Cardiac septum (tissue), 1 donor: ENCODE measurements at places on chromosomes 4 and X.

DNA sequence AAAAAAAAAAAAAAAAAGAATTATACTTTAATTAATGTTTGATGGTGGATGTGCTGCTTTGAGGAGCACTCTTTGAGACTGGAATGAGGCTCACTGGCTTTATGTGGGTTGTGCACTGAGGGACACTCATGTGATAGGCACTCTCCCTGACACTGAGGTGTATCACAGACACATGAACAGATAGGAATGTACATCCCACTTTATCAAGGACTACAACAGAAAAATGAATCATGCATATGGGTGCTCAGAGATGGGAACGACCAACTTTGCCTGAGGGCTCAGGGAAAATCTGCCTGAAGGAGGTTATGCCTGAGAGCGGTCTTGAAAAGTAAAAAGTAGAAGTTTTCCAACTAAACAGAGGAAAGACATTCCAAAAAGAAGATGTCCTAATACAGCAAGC is 97.7 kb upstream of the RBPJ start:
- DNase-seq: no peak

- DNase-seq: no peak
Measured at GRCh38 chr4:153822316-153822715, 33.4 kb upstream of the SFRP2 start.

- DNase-seq: no peak
Measured at GRCh38 chr4:22668301-22668700, 24.4 kb upstream of the GBA3 start.

- no peak for DNase-seq
Measured at GRCh38 chrX:18672008-18672407, at the start of gene RS1. Gene RS1, minus strand, starts transcription at chrX:18672108. Its CDS starts 40 bp downstream, at chrX:18672068.

GRCh38 chr4:182093431-182093831 is 149.8 kb upstream of the TENM3 start:
- DNase-seq: no peak

DNA sequence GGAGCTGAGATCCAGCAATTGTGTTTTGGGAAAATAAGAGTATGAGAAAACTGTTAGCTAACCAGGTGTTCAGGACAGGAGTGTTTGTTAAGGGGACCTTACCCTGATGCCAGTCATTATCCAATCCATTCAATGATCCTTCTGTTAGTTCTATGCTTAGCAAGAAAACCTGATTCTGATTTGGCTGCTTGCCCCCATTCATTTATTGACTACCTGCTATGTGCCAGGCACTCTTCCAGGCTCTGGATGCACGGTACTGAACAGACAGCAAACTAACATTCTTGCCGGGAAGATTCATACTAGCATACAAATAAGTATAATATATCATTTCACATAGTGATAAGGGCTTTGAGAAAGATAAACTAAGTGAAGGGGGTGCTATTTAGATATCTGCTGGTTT is 1.0 kb upstream of the MECP2 start:
- no peak for DNase-seq

DNA sequence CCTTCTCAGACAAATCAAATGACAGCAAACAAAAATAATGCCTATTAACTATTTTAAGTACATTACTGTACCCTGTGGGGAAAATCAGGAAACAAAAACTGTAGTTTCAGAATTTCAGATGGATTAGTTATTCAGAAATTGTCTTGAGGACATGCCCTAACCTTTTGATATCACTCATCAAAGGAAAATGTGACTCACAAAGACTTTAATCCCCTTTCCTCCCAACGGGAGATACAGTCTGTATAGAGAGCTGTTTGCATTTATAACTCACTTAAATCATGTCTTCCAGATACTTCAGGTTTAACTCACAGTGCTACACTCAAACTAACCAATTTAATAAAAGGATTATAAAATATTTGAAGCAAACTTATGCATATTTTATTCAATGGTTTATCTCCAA is 304.0 kb downstream of the MAPK10 start:
- no peak for DNase-seq

- no peak for DNase-seq
Measured at GRCh38 chr4:138114434-138114833, 127.7 kb downstream of the SLC7A11 start.

DNA sequence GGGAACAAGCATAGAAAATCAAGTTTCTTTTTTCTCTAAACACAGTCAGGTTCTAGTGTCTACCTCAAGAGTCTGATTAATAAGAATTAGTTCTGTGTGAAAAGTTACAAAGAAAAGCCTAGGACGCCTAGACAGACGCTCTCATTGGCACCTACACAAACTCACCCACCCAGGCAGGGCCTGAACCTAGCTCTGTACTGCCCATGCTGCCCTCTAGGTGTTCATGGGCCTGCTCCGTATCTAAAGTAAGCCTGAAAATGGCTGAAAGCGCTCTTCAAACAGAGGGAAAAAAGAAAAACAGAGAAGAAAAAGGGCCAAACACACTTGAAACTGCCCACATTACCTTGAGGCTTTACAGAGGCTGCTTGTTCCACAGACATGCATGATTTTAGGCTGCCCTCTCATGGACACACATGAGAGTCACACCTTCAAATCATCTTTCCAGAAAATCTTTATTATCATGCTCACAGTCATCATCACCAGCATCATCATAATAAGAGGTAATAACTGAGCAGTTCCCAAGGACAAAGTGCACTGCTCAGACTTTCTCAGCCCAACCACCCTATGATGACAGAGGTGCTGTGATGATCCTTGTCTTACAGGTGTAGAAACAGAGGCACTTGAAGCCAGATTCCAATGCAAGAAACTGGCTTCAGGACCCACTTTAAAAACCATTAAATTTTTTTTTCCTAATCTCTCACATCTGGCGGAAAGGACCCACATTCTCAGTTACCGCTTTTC is 49.6 kb downstream of the MAP7D2 start:
- no peak for DNase-seq

GRCh38 chr4:152590179-152591031 is 54.5 kb upstream of the FBXW7 start:
- no peak for DNase-seq

DNA sequence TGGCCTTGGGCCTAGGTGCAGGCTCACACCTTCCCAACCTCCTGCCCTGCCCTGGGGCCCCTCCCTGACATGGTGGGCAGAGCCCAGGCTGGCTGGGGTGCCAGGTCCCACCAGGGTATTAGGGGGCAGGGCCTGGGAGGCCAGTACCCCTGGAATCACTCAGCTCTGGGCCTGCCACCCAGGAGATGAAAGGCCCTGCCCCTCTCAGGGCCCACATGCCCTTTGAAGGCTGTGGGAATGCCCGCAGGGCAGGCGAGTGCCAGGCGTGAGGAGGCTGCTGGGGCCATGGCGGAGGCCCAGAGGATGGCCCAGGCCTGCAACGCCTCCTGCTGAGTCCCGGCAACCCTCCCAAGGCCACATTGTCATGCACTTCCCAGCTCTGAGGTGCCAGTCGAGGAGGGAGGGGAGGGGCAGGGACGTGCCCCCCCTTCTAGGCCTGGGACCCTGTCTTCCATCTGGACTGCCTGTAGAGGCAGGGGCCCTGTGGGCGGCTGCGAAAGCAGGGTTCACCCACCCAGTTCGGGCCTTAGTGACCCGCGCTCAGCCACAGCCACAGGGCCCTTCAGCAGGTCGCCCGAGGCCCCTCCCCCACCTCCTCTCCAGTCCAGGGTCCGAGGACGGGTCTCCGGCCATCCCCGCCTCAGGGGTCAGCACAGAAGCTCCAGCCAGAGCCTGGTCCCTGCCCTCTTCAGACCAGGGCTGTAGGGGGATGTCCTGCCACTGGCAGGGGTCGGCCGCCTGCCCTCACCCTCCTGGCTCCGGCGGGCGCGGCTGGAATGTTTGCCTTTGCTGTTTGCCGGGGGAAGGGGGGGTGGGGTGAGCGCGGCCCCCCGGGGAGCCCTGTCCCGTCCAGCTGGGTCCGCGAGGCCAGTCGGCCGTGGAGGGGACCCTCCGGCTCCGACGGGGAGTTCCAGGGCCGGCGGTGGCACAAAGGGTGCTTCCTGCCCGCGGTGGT is 26.7 kb upstream of the FGFR3 start:
- DNase-seq: no peak

- no peak for DNase-seq
Measured at GRCh38 chr4:87032884-87033533, 98.2 kb downstream of the AFF1 start.

DNA sequence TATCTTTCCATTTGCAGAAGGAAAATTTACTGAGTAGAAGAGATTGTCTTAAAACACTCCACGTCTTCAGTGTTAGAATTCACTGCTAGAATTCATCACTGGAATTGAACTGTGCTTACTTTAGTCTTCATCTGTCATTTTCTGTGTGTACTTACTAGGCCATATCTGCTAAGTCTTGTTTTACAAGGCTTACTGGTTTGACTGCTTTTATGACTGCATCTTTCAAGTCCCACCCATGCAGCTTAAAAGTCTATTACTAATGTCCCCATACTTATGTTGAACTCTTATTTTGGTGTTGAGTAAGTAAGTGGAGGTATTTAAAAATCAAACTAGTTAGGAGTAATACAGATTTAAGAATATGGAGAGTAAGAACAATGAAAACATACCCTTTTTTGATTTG is 14.6 kb downstream of the CLCN3 start:
- DNase-seq: no peak

- no peak for DNase-seq
Measured at GRCh38 chr4:86401826-86402225, 42.0 kb upstream of the MAPK10 start.

DNA sequence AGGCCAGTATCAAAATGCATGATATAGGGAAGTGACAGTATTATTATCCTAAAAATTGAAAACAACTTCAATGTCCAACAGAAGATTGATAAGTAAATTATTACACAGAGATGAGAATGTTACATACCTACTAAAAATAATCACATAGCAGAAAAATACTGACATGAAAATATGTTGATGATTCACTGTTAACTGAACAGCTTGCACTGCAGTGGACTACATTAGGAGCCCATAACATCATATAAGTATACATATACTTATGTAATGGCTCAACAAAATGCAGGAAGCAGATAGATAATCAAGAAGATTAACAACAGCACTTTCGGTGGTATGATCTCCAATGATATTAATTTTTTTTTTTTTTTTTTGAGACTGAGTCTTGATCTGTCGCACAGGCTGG is 7.1 kb downstream of the CLOCK start:
- no peak for DNase-seq

DNA sequence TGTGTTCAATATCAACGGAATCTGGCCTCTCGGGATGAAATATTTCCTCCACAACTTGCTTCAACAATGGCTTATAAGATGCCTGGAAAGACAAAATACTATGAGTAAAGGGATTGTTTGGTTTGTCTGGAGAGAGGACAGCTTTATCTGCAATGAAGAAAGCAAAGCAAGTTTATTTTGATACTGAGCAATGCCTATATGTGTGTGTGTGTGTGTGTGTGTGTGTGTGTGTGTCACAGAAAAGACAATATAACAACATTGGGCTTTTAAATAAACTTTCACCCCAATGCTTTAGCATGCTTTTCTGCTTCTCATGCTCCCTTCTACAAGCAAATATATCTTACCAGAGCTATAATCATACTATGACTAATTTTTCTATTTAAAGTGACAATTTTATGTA is 45.4 kb downstream of the RASL11B start:
- no peak for DNase-seq

GRCh38 chrX:100407784-100408712 is 2.0 kb downstream of the PCDH19 start:
- DNase-seq: no peak

GRCh38 chrX:20240201-20240600 is 26.5 kb downstream of the RPS6KA3 start:
- no peak for DNase-seq

DNA sequence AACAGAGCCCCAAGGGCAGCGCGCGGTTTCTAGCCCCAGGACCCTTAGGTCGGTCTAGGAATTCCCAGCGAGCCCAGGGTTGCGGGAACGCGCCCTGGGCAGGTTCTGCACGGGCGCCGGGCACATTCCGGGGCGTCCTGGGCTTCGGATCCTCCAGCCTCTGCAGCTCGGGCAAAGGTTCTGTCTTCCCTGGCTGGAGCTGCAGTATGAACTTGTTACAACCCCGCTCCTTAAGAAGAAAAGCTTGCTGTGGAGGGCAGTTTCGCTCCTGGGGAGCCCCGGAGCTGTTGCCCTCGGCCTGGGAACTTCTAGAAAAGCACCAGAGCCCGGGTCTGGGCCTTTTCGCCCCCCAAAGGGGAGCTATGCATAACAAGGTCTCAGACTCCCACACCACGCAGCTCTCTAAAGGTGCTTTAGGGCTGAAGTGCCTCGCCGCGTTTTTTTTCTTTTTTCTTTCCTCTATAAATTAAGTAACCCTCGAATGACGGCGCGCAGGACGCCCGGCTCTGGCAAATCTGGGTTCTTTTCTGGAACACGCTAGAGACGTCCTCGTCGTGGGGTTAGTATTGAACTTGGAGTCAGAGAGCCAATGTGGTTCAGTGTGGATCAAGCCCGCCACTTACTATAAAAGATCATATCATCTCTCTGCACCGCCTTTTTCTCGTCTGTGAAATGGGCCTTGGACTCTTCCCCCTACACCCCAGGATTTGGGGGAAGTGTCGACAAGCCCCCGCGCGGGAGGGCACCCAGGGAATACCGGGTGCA is 5.7 kb downstream of the MSX1 start:
- DNase-seq: no peak
